Stimulated activated CD4-positive, alpha-beta T cell treated with anti-CD3 and anti-CD28 coated beads, Interleukin-1b, Interleukin-23, amount 100 ng/mL, for 48 hours (primary cell): ENCODE measurements at places on chromosomes 12 and 14.

- no peak for DNase-seq
These were observed 63.4 kb downstream of the GALNT4 start for GRCh38 chr12:89461190-89461589.

DNA sequence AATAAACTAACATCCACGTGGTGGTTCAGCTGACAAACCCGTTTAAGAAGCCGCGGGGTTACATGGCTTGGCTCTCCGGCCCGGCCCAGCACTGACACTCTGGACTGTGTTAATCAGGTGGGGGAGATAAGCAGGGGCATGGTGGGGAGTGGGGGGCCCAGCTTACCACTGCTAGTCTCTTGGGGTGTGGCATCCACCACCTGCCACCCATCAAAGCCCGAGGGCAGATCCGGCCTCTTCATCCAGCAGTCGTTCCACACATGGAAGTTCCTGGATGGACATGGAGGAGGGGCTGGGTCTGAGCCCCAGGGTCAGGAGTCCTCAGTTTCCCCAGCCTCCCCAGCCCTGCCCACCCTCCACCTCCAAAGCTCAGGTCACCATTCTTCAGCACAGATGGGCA is 4.9 kb downstream of the TGM1 start:
- no peak for DNase-seq

DNA sequence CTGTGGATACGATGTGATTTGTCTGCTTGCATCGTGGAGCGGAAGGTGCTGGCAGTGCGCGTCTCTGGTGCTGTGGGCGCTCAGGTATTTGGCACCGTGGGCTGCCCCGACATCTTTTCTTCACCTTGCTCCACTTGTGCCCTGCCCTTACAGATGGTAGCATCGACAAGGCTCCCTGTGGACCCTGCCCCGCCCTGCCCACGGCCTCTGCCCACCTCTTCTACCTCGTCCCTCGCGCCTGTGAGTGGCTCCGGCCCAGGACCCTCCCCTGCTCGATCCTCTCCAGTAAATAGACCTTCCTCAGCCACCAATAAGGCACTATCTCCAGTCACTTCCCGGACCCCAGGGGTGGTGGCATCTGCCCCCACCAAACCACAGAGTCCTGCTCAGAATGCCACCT is 36.6 kb downstream of the EP400 start:
- no peak for DNase-seq

DNA sequence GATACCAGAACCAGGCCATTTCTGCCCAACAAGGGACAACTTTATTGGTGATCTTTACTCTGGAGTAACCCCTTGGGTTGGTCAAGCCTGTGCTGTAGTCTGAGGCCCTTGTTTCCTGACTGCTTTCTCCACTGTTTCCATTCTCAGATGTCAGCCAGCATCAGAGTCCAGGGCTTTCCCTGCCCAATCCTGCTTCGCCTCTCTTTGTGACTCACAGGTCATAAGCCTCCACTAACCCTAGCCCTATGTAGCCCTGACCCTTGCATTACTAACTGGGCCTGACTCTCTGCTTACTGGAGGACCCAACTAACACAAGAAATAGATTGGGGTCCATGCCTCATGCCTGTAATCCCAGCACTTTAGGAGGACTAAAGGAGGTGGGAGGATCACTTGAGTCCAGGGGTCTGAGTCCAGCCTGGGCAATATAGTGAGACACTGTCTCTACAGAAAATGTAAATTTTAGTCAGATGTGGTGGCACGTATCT is 8.6 kb upstream of the SNRNP35 start:
- DNase-seq, result no peak

GRCh38 chr14:71753126-71753830 is 179.0 kb upstream of the RGS6 start:
- DNase-seq, result peak; percentile 65

DNA sequence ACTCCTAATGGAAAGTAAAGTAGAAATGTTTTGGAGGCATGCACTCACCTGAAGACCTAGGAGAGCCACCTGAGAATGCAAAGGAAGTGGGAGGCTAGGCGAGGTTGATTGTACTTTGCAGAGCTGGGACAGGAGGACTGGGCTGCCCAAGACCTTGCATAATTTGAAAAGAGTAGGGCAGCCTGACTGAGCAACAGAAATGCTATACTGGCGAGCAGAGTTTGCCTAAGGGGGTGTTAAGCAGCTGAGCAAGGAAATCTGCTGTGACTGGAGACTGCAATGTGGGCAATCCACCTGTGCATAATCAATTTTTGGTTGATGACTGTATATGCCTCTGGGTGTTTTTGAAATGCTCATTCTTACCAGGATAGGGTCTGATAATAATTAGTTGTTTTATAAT is 834.1 kb downstream of the TRHDE start:
- no peak for DNase-seq

DNA sequence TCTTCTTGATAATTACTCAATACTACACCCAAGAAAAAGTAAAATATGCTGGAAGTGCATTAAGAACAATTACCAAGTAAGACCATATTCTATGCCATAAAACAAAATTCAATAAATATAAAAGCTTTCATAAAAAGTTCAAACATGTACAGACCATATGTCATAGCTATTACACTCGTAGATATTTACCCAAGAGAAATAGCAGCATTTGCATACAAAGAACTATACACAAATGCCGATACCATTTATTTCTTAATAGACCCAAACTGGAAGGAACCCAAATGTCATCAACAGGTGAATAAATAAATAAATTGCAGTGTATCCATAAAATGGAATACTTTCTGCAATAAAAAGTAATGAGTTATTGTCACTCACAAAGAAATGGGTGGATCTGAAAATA is 78.3 kb upstream of the SLC16A7 start:
- DNase-seq, result no peak

- no peak for DNase-seq
These were observed 60.6 kb downstream of the TMEM117 start for GRCh38 chr12:43896496-43896895.

DNA sequence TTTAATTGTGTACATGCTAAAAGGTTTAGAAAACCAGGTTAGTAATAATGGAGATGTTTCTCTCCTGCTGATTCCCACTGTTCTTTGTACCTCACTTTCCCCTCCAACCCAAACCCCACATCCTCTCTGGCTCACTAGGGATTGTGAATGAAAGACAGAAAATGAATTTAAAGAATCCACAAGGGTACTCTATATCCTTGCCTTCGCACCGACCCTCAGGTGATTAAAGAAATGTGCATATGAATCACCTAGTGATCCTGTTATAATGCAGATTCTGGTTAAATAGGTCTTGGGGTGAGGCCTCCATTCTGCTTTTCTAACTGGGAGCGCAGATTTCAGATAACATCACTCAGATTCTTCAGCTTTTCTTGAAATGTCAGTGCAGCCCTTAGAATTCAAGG is 84.3 kb upstream of the OTX2 start:
- no peak for DNase-seq
